Right ventricle myocardium inferior (tissue), 1 donor: ENCODE measurements at places on chromosomes 12 and 14. TPM values are rescaled to one million over a fixed set of nuclear protein-coding genes. Genes with fewer than 3 reads are reported as not detected.

GRCh38 chr12:14999021-14999694 is 26.3 kb downstream of the PDE6H start:
- DNase-seq, result no peak

DNA sequence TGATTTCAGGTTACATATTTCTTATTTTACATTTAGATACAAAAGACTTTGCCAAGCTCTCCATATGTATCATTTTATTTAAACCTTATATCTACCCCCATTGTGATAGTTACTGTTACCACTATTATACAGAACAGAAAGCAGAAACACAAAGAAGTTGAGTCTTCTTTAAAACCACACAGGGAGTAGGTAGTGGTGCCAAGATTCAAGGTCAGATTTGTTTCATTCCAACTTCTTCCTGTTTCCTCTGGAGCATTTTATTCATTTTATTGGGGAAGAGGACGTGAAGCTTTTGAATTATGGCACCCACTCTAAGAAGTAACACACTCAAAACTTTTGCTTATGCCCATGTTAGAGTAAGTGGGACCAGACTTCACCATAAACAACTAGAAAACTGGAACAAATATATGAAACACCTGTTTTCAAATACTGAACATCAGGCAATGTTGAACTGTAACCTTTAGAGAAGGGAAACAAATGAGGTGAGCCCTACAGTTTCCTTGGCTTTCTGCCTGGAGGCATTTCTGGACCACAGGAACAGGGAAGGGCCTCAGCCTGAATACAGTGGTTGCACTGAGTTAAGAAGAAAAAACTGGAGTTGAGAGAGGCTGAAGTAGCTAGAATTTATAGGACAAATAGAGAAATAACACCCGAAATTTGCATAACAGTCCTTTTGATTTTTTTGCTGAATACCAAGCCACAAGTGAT is 160.4 kb upstream of the SSTR1 start:
- no peak for DNase-seq

SFSWAP gene
- total RNA-seq, result 19.4 TPM

HCAR1 gene
- 0.08 TPM for total RNA-seq

- no peak for DNase-seq
These were observed 30.3 kb upstream of the IFNG start for GRCh38 chr12:68189821-68190242.

DNA sequence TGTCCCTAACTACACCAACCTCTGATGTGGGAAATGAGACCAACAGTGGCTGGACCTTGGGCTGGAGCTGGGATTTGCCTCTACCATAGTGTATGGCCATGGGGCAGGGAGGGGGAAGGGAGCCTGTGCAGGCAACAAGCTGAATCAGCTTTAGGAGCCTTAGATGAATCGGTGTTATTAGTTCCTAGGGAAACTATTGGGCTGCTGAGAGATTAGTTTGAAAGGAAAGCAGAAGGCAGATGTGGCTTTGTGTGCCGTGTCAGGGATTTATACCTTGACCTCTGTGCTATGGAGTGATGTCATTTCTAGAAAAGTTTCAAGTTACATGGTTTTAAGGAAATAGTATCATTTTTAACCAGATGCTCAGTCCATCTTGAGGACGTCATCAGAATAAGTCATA is 19.5 kb upstream of the GAS2L3 start:
- no peak for DNase-seq

DNA sequence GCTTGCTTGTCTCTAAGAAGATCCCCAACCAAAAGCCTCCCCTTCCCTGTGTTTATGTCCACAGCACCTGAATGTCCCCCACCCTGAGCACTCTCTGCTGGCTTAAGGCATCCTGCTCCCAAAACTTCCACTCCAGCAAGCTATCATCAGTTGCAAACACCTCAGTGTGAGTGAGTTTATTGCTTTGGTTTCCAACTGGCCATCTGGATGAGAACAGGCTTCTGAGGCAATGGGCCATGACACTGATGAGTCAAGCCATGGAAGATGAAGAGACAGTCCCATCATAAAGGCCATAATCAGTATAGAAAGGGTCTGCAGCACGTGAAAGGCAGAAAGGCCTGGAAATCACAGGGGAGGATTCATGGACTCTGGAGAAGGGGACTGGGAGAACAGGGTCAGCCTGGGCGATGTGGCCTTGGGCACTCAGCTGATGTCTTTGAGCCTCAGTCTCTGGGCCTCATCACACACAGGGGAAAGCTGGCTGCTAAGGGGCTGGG is 12.8 kb downstream of the CMKLR1 start:
- no peak for DNase-seq

DNA sequence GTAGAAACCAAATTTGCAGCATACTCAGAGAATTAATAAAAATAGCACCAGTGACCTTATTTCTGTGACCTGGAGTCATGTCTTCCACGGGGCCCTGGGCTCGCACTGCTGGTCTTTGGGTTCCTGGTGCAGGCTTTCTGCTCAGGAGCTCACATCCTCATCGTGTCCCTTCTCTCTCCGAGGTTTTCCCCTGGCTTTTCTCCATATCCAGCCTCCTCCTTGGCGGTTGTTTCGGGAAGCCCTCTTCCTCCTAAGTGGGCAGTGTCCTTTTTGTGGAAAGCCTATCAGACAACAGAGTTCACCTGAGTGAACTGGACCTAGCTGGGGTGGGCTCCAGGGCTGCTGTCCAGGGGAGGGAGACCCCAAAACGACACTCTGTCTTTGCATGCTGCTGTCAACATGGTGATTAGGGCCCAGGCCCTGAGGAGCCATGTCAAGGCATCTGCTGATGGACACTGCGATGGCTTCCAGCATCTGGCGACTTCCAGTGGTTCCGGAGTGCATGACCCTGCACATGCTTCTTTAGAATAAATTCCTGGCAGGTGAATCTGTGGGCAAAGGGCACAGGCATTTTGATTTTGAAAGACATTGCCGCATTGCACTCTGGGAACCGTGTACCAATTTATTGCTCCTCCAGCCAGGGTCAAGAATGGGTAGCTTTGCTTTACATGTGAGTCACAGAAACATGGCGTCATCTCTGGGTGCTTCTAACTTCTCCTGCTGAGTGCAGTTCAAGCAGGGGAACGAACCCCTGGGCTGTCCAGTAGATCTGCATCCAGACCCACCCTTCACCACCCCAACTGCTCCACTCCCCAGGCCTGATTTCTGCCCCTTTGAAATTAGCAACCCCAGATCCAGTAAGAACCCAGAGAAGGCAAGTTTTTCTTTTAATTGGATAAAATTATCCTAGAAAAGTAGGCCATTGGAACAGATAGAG is 136.8 kb downstream of the ADGRD1 start:
- DNase-seq, result no peak

KRT85 gene
- not detected for total RNA-seq

DNA sequence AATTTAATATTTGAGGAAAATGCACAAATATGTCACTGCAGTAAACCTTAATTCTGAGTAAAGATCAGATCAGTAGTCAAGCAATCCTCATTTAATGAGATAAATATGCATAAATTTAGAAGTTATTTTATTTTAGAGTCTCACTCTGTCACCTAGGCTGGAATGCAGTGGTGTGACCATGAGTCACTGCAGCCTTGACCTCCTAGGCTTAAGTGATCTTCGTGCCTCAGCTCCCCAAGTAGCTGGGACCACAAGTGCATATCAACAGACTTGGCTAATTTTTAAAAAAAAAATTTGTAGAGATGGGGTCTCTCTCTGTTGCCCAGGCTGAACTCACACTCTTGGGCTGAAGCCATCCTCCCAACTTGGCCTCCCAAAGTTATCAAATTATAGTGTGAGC is 41.3 kb downstream of the LMO3 start:
- DNase-seq, result no peak

CPNE6 gene
- total RNA-seq, result not detected

- DNase-seq, result peak; percentile 49
These were observed 601 bp downstream of the MDGA2 start for GRCh38 chr14:47674543-47675465.
